ENCODE measurements at places on chromosomes 7 and 10.

- no peak for DNase-seq
Measured at GRCh38 chr10:47372726-47373125, 11.4 kb downstream of the ZNF488 start.

- no peak for DNase-seq
Measured at GRCh38 chr10:100372415-100373297, 25.6 kb downstream of the SCD start.

GRCh38 chr7:130927062-130927461, 193.1 kb upstream of the KLF14 start:
- DNase-seq, result no peak

GRCh38 chr7:107559864-107560263, 3.9 kb downstream of the COG5 start:
- DNase-seq, result no peak

DNA sequence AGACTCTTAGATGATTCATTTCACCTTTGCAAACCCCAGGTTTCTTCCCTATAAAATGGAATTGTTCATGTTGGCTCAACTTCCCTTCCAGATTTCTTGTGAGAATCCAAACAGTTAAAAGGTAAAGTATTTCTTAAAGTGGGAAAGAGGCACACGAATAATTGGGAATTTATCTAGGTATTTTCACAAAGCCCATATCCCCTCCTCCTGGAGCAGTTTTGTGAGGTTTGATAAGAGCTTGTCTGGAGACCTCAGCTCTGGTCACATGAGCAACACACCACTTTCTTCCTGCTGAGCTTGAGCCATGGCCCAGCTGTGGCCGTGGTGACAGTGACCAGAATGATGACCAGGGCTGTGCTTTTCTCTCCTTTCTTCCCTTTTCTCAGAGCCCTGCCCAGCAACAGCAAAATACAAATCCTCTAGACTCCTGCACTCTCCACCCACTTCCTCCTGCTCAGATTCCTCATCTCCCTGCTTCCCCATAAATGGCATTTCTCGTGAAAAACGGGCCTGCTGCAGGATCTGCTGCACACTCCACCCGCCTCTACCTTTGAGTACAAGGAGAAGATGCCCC, 87.7 kb downstream of the PIK3CG start:
- DNase-seq, result no peak

DNA sequence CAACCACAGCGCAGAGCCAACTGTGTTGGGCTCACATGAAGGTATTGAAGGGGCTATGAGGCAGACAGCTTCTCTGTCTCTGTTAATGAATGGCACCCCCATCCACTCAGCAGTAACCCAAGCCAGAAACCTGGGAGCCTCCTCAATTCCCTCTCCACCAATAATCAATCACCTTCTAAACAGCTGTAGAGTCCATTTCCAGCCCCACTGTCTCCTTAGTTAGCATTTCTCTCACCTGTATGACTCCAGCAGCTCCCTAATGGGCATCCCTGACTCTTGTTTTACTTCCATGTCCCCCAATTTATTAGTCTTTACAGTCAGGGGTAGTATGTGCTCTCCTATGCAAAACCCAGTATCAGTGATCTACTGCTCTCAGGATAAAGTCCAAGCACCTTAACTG, 6.9 kb downstream of the SRI start:
- DNase-seq, result no peak

- DNase-seq, result no peak
Measured at GRCh38 chr10:67990093-67990492, 85.0 kb downstream of the HERC4 start.

All from amygdala (tissue), 56 donors.